ENCODE measurements at places on chromosomes 7 and 10. TPM values are rescaled to one million over a fixed set of nuclear protein-coding genes. Genes with fewer than 3 reads are reported as not detected.

DNA sequence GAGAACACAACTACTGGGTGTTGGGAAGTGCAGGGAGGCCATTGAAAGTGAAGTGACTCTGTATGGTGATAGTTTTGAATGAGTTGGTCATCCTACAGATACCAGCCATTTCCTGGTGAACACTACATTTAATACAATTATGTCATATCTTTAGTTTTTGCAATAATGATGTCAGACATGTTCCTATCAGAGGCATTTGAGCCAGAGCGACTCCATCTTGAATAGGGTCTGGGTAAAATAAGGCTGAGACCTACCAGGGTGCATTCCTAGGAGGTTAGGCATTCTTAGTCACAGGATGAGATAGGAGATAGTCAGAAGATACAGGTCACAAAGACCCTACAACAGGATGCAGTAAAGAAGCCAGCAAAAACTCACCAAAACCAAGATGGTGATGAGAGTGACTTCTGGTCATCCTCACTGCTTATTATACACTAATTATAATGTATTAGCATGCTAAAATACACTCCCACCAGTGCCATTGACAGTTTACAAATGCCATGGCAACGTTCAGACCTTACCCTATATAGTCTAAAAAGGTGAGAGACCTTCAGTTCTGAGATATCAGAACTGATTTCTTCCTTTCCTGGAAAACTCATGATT is 28.2 kb downstream of the ADK start:
- H3K4me1 ChIP-seq, result peaks cover 36% of the 10 kb centered on the region
- no peak overlapping the region for H3K4me3 ChIP-seq

GRCh38 chr7:157291404-157292080 is 45.3 kb upstream of the DNAJB6 start:
- H3K4me3 ChIP-seq, result no peak overlapping the region
- no peak for DNase-seq
- H3K4me1 ChIP-seq, result no peaks in the 10 kb centered on the region
- H3K36me3 ChIP-seq, result no peaks in the 10 kb centered on the region

Gene CAMK2B
- total RNA-seq, result 0.11 TPM

Gene PPP1R17
- not detected for total RNA-seq

GRCh38 chr7:27680610-27681009 is 17.9 kb upstream of the HIBADH start:
- no peak overlapping the region for H3K4me3 ChIP-seq
- no peak overlapping the region for H3K27ac ChIP-seq
- DNase-seq, result no peak
- H3K4me1 ChIP-seq, result no peaks in the 10 kb centered on the region
- peaks cover 2% of the 10 kb centered on the region for H3K27me3 ChIP-seq
